Natural killer cell treated with Interleukin-12 subunit alpha and Interleukin-12 subunit beta and Interleukin-15 and Interleukin-18, amount 100 ng/mL, for 72 hours (primary cell): ENCODE measurements at places on chromosomes 13 and 19. TPM values are rescaled to one million over a fixed set of nuclear protein-coding genes. Genes with fewer than 3 reads are reported as not detected.

The LAMP1 gene
- total RNA-seq, result 104 TPM

DNA sequence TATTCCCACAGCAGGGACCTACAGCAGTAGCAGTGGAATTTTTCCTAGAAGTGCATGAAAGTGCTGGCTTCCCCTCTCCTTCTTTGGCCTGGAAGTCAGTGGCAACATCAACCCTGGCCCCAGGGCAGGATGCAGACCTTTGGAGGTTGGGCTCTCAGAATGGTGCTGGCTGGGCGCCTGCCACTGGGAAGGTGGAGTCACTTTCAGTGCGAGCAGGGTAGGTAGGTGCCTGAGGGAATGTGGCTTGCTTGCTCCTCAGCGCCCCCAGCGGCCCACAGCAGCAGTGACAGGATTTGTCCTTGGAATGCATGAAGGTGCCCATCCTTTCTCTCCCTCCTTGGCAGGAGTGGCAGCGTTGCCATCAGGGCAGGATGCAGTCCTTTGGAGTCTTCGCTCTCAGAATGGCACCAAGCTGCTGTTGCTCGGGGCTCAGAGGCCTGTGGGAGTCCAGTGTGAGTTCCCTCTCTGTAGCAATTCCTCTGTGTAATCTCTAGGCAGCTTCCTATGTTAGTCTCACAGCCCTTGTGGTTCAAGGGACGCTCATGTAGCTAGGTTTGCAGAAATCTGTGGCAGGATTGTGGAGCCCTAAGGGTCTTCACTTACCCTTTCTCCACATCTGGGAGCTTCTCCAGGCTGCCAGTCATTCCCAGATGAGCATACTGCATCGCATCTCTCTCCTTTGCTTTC lies 354.4 kb upstream of the DACH1 start:
- H3K27ac ChIP-seq, result no peak overlapping the region
- H3K4me1 ChIP-seq, result no peaks in the 10 kb centered on the region
- DNase-seq, result no peak
- H3K4me3 ChIP-seq, result no peak overlapping the region
- no peaks in the 10 kb centered on the region for H3K36me3 ChIP-seq
- H3K27me3 ChIP-seq, result no peaks in the 10 kb centered on the region

DNA sequence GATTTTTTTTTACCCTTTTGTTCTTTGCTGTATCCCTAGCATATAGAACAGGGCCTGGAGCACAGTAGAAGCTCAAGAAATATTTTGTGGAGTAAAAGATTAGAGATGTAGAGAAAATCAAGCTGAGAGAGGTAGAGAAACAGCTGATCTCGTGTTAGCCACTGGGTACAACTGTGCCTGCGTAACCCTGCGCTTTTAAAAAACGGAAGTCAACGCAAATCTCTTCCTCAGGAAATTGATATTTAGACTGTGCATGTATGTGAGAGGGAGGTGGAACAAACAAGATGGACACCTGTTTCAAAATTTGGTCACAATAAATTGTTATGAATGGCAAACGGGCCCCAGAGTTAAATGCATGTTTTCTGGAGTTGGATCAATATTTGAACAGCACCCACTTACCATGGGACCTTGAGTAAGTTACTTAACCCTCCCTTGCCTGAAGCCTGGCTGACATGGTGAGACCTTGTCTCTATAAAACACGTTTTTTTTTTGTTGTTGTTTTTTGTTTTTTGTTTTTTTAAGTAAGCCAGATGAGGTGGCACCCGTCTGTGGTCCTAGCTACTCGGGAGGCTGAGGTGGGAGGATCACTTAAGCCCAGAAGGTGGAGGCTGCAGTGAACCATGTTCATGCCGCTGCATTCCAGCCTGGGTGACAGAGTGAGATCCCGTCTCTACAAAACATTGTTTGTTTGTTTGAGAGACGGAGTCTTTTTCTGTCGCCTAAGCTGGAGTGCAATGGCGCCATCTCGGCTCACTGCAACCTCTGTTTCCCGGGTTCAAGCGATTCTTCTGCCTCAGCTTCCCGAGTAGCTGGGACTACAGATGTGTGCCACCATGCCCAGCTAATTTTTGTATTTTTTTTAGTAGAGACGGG lies 3.3 kb upstream of the EPOR start:
- DNase-seq, result no peak
- H3K4me1 ChIP-seq, result peaks cover 7% of the 10 kb centered on the region
- H3K36me3 ChIP-seq, result no peaks in the 10 kb centered on the region
- H3K27me3 ChIP-seq, result no peaks in the 10 kb centered on the region
- no peak overlapping the region for H3K4me3 ChIP-seq
- H3K27ac ChIP-seq, result no peak overlapping the region

DNA sequence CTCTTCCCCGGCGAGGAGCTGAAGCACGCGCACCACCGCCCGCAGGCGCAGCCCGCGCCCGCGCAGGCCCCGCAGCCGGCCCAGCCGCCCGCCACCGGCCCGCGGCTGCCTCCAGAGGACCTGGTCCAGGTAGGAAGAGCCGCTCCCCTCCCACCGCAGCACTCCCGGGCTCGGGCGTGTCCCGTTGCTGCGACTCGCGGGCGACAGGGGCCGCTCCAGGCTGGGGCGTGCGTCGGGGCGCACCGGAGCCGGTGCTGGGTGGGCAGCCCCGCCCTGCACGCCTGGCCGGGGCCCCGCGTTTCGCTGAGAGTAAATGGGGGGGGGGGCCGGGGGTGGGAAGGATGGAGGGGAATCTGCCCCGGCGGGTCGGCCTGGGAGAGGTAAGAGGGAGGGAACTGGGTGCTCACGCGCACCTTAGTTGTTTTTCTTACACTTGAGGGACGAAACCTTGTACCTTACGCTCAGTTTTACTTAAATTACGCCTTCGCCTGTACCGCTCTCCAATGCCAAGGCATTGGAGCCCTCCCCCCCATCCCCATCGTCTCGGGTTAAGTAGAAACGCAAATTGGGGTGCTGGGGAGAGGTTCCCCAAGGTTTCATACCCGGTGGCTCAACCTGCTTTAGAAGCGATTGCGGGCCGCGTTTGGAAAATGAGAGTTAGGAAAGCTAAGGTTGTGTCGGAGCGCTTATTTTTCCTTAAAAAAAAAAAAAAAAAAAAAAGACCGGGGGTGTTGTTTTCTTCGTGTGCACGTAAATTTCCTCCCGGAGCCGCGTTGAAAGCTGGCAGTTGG lies 850 bp downstream of the KLF5 start:
- H3K36me3 ChIP-seq, result no peaks in the 10 kb centered on the region
- peak; percentile 63 for DNase-seq
- no peak overlapping the region for H3K27ac ChIP-seq
- H3K27me3 ChIP-seq, result peaks cover 25% of the 10 kb centered on the region
- H3K4me1 ChIP-seq, result peaks cover 19% of the 10 kb centered on the region
- peak overlapping the region; percentile 68 for H3K4me3 ChIP-seq

DNA sequence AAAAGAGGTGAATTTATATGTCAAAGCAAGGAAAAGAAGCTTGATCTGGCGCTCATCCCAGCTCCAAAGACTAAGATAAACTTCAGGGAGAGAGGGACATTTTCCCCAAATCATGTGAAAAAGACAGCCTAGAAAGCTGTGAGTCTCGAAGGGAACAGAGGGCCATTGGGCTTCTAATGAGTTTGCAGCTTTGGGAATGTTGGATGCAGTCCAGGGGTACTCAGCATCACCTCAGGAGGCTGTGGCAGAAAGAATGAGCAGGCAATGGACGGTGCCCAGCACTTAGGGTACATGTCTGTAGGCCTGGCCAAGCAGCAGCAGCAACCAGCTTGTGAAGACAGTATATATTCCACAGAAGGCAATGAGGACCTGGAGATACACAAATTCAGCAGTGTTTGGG lies 25.7 kb upstream of the WASF3 start:
- no peak overlapping the region for H3K27ac ChIP-seq
- H3K27me3 ChIP-seq, result peaks cover 8% of the 10 kb centered on the region
- H3K36me3 ChIP-seq, result no peaks in the 10 kb centered on the region
- no peak overlapping the region for H3K4me3 ChIP-seq

DNA sequence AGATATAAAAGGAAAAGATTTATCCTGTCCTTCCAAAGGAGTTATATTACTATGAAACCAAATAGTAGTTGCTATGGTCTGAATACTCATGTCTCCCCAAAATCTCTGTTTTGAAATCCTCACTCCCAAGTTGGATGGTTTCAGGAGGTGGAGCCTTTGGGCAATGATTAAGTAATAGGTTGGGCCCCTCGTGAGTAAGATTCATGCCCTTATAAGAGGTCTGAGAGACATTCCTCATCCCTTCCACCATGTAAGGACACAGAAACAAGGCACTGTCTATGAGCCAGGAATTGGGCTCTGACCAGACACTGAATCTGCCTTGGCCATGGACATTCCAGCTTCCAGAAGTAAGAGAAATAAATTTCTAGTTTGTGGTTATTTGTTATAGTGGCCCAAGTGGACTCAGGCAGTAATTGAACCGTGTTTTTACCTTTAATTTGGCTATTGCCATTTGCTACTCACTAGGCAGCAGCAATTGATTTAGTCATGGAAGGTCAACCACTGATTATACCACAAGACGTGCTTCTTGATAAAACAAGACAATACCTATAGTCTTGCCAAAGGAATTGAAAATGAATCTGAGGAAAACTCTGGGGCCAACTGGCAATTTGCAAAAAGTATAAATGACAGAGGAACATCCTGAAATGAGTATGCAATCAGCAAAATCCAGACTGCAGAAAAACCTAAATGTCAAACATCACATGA lies 717.4 kb upstream of the SPRY2 start:
- no peaks in the 10 kb centered on the region for H3K27me3 ChIP-seq
- H3K4me1 ChIP-seq, result no peaks in the 10 kb centered on the region
- no peak for DNase-seq
- H3K27ac ChIP-seq, result no peak overlapping the region

GRCh38 chr19:48961051-48961649 lies 4.0 kb upstream of the FTL start:
- peak overlapping the region; percentile 98 for H3K27ac ChIP-seq
- peaks cover 1% of the 10 kb centered on the region for H3K36me3 ChIP-seq
- DNase-seq, result no peak
- no peak overlapping the region for H3K4me3 ChIP-seq

GRCh38 chr13:83618966-83619365 lies 263.3 kb downstream of the SLITRK1 start:
- H3K27me3 ChIP-seq, result no peaks in the 10 kb centered on the region
- no peaks in the 10 kb centered on the region for H3K4me1 ChIP-seq
- H3K27ac ChIP-seq, result no peak overlapping the region
- H3K4me3 ChIP-seq, result no peak overlapping the region
- DNase-seq, result no peak
- peaks cover 9% of the 10 kb centered on the region for H3K36me3 ChIP-seq
